ENCODE measurements at places on chromosomes 6 and 20.
A peak's percentile ranks its signal among the peaks of the same experiment; 100 is the strongest.

- no peak for DNase-seq
These were observed 84.2 kb downstream of the TRERF1 start for GRCh38 chr6:42367353-42368011.

DNA sequence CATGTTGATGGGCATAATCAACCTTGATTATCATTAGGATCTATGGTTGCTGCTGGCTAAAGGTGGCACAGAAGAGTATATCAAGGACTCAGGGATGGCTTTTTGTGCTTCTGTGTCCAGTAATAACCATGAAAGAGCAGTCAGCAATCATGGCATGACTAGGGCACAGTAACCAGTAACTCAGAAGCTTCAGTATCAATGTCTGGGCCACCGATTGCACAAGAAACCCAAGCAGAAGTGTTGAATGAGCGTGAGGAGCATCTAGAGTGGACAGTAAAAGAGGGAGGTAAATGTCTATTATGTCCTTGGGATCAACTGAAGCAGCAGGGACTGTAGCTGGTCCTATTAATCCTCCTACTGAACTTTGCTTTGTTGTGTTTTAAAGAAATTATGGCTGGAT, 81.5 kb upstream of the F13A1 start:
- no peak for DNase-seq

GRCh38 chr20:33724439-33725094, 4.5 kb upstream of the PXMP4 start:
- no peak for DNase-seq

DNA sequence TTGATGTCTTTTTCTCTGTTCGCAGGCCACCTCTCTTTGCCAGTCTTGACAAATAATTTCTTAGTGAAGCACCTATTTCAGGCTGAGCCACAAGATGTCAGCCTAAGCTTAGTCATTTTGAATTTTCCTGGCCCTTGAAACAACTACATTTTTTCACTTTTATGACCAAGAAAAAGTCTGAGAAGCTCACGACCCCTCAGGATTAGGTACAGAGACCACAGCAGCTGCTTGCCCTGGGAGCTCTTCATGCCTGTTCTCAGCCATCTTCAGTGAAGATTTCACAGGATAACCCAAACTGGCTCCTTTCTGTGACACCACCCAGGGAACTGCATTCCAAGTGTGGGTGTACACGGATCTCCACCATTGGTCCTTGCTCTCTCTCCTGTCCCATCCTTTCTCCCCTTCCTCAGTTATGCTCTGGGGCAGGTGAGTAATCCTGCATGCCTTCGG, 38.4 kb upstream of the SPTLC3 start:
- peak; percentile 42 for DNase-seq
